ENCODE measurements at places on chromosomes 4 and X. TPM values are rescaled to one million over a fixed set of nuclear protein-coding genes. Genes with fewer than 3 reads are reported as not detected.

- no peak for DNase-seq
These were observed 48.5 kb downstream of the WDFY3 start for GRCh38 chr4:84917869-84918600.

- no peak for DNase-seq
These were observed 12.5 kb downstream of the SORCS2 start for GRCh38 chr4:7204656-7205387.

Gene PPP2R3B
- 28.5 TPM for total RNA-seq

GRCh38 chr4:56757821-56758411 is 63.6 kb downstream of the SPINK2 start:
- DNase-seq = no peak

DNA sequence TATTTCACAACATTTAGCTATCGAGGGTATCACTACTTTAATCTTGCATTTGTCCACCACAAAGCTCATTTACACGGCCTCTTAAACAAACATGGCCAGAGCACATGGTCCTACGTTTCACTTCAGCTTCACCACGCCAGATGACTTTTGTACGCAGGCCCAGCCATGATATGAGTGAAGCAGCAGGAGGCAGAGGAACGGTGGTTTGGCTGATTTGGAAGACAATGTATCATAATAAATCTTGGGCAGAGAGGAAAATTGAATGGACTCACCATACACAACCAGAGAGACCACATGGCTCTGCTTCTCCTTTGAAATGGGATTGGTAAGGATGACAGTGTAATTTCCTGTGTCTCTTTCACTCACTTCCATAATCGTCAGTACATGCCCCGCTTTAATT is 15.3 kb downstream of the KDR start:
- no peak for DNase-seq

GRCh38 chr4:7295197-7295910 is 103.0 kb downstream of the SORCS2 start:
- DNase-seq = no peak

DNA sequence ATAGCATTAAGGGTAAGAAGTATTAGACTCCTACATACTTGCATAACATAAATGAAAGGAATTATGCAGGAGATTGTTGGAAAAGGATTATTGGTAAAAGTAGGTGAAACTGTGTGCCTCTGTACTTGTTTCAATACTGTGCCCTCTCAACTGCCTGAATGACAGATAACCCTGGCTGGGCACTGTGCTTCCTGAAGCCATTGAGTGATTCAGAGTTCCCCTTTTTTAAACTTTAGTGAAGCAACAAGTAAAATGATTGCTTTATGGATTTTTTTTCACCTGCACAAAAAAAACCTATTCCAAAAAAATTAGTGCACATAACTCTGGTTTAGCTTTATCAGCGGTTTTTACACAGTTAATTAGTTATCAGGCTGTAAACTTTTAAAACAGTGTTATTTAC is 204.8 kb downstream of the TRAM1L1 start:
- no peak for DNase-seq

- DNase-seq = no peak
These were observed 756.1 kb downstream of the SH3BGRL start for GRCh38 chrX:81957900-81958545.

Gene CXCL8
- total RNA-seq = 0.49 TPM

DNA sequence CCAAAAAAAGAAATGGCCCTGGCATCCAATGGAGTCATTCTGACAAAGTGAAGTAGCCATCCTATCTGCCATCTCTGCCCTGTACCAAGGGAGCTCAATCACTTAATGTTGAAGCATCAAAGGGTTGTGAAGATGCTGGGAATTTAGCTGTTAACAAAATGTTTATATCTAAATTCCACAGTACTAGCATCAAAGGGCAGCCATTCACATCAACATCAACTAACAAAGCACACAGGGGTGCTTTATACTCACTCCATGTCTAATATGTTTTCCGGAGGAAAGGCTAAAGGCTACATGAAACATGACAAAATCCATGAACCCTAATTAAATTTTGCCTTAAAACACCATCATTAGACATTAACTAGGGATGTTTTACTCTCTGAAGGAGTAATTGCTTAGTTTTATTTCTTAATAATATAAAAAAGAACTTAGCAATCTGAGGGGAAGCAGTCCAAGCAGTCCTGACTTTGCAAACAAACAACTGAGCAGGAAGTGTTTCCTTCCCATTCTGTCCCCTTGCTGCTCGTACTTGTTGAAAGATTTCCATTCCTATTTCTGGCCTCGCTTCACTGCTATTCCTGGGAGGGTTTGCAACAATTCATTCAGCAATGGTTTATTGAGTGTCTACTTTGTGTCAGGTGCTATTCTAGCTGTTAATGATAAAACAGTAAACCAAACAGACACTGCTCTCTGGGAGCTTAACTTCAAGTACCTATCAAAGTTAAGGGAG is 208.6 kb upstream of the SLC7A11 start:
- no peak for DNase-seq

Gene CTAG1B
- not detected for total RNA-seq

Gene RXFP1
- total RNA-seq = 1.5 TPM

Gene AFF2
- 0.74 TPM for total RNA-seq

GRCh38 chr4:140839888-140840790 is 84.0 kb upstream of the TBC1D9 start:
- no peak for DNase-seq

DNA sequence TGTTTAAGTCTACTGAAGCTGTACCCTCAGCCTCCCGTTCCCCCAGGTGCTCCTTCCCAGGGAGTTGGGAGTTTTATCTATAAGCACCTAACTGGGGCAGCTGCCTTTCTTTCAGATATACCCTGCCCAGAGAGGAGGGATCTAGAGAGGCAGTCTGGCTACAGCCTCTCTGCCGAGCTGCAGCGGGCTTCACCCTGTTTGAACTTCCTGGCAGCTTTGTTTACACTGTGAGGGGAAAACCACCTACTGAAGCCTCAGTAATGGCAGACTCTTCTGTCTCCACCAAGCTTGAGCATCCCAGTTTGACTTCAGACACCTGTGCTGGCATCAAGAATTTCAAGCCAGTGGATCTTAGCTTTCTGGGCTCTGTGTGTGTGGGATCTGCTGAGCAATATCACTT is 122.5 kb downstream of the MAGEE1 start:
- no peak for DNase-seq

Measured in vagina (tissue), 2 donors.